Keratinocyte (primary cell): ENCODE measurements at places on chromosomes 16 and 17.

GRCh38 chr17:27585153-27585681 lies 45.8 kb upstream of the LGALS9 start:
- DNase-seq, result no peak

DNA sequence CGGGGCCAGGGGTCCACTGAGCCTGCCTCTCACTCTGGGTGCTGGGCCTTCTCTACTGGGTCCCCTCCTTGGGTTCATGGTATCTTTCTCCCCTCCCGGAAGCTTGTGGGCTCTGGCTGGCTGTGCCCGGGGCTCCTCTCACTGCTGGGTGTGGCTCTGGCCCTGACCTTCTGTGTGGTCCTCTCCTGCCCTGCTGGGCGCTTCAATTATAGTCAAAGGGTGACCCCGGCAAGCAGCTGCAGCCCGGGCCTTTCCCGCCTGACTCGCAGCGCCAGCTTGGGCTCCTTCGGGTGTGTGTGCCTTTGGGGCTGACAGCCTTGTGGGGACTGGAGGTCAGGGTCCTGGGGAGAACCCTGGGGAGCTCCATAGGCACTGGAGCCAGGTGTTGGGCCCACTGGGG lies 54.2 kb upstream of the PVALEF start:
- DNase-seq, result no peak

GRCh38 chr16:17845031-17845430 lies 374.3 kb upstream of the XYLT1 start:
- DNase-seq, result no peak

DNA sequence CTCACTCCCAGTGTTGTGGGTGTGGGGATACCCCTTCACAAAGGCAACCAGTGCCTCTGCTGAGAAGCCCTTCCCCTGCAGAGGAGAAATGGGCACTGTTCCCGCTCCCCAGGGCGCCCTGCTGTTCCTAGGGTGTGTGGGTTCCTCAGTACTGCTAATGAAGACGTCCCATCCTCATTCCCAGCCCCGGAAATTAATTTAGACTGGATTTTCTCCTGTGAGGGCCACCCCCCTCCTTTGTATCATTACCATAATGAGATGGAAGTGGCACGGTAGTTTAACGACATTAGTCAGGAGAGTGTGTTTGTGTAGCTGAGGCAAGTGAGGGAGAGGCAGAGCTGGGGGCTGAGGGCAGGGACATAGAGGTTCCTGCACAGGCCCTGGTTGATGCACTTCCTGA lies 53.2 kb downstream of the PIPOX start:
- DNase-seq, result no peak

DNA sequence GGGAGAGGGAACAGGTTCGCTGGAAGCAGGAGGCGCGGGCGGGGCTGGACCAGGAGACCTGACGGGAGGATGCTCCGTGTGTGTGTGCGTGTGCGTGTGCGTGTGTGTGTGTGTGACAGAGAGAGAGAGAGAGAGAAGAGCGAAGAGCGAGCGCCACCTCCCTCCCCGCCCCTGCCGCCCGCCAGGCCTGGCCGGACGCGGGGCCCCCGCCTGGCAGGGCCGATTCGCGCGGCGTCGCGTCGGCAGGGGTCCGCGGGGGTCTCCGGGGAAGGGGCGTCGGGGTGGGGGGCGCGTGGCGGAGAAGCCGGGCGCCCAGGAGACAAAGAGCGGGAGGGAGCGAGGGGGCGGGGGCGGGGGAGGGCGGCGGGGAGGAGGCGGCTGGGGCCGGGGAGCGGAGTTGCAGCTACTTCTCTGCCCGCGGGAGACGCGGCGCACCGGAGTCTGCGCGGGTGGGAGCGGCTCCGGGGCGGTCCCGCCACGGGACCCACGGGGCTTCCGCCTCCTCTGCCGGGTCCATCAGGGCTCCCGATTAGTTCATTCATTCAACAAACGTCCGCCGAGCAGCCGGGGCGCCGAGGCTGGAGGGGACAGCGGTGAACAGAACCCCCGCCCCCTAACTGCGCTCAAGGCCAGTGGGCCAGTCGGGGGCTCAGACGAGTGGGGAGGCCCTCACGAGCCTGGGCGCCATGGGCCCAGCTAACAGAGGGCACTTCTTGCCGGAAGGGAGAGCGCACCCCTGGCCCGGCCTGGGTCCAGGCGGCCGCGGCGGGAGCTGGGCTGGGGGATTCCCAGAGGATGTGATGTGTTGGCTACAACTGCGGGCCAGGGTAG lies at the start of gene SAMD14:
Gene SAMD14, minus strand, starts transcription at position 433 of the 831 bp plus-strand sequence. CDS start 5,201 bp downstream, outside the sequence.
- DNase-seq, result no peak
